ENCODE measurements at places on chromosomes 12 and 14.

DNA sequence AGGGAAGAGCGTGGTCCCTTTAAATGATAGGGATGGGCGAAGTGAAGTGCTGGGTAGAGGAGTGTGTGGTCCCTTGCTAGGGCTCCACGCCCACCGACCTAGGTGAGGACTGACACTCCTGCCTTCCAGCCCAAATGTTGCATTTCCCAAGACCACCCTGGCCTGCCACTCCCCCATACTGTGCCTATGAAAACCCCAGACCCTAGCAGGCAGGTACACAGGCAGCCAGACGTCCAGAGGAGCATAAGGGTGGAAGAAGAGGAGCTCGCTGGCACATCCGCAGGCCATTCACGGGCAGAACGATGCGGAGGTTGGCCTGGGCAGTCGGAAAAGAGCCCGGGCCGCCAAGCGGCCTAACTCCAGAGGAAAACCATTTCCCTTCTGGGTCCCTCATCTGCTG, 817 bp upstream of the IPO8 start:
- DNase-seq = no peak

DNA sequence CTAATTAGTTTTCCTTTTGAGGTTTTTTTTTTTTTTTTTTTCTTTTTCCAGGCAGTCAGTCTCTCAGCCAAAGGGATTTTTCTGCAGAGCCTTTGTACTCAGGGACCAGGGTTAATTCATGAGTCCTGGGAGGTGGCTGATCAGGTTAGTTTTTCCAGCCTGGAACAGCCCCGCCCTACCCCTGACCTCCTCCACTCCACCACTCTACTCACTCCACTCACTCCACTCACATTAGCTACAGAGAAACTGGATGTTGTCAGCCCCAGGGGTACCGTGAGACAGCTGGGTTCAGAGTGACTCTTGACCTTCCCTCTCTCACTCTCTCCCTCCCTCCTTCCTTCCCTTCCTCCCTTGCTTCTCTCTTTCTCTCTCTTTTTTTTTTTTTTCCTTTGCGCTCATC, 161.0 kb downstream of the CRADD start:
- no peak for DNase-seq

DNA sequence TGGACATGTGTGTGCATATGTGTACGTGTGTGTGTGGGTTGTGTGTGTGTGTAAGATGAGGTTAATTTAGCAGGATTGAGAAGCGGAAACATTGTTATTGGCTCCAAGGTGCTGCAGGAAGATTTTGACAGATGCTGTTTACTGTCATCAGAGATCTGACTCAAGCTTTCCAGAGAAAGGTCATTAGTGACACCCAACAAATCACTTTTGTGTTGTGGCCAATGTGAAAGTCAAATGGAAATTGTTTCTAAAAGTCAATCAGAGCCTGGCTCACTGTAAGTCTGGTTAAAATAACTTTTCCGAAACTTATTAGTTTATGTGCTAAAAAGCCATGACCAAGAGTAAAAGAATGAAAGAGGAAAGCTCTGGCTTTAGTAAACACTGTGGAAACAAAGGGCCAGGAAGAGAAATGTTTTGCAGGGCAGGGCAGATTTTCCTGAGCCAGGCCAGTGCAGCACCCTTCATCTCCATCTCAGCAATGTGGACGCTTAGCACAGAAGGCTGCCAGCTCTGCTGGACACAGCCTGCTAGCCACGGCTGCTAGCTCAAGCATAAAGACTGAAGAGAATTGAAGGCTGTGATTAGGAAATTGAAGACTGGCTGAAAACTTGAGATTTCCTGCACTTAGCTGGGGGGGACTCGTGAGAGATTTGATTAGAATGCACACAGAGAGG, 235.8 kb downstream of the NEDD1 start:
- DNase-seq = no peak

DNA sequence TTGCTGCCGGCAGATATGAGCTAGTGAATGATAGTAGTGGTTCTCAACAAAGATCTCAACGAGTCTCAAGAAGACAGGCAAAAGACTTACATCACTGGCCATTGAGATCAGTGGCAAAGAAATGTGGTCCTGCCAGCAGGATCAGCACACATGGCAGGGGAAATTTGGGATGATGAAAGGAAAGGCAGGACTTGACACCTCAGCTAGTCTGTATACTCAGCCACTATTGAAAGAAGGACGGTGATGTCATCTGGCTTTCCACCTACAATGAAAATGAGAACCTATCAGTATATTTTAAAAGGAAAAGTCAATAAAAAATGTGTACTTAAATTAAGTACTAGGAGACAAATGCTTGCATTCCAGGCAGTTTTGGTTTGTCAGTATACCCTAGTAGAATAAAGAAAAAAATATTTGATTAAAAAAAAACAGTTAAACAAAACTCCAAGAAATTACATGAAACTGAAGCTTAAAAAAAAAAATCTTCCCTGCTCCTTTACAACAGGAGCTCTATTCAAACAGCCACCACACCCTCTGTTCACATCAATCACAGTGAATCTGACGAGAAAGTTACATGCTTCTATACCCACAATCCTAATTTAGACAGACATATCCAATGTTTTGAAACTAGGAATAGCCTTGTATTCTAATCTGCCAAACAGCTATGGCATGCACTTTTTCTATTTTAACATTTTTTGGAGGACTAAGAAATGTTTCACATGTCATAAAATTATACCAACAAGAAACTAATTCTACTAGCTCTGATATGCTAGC, 34.9 kb downstream of the RAD9B start:
- no peak for DNase-seq

DNA sequence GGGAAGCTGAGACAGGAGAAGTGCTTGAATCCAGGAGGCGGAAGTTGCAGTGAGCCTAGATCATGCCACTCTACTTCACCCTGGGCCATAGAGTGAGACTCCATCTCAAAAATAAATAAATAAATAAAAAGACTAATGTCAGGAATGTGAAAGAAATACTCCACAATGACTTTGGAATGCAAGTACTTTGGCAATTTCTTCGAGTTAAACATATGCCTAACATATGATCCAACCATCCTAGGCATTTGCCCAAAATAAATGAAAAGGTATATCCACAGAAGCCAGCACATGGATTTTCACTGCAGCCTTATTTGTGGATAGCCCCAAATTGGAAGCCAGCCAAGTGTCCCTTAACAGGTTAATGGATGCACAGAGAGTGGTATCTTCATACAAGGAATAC, 357.9 kb upstream of the TMEM132C start:
- no peak for DNase-seq

GRCh38 chr12:15834575-15834974, 45.4 kb upstream of the EPS8 start:
- no peak for DNase-seq

GRCh38 chr12:120798696-120799095, 73.1 kb downstream of the ACADS start:
- no peak for DNase-seq

- no peak for DNase-seq
Measured at GRCh38 chr12:49645146-49646039, 22.0 kb downstream of the PRPF40B start.

- DNase-seq = peak; percentile 80
Measured at GRCh38 chr12:28872654-28873268, 276.3 kb upstream of the FAR2 start.

Measured in iPS-NIHi11 (cell line).